ENCODE measurements at places on chromosomes 16 and 17. TPM values are rescaled to one million over a fixed set of nuclear protein-coding genes. Genes with fewer than 3 reads are reported as not detected.

The ERN2 gene
- total RNA-seq = not detected

The SCPEP1 gene
- total RNA-seq = 32.1 TPM

The EZH1 gene
- 35.6 TPM for total RNA-seq

The CUEDC1 gene
- total RNA-seq = 24.8 TPM

The ACSM5 gene
- total RNA-seq = not detected

The DNASE1L2 gene
- 1.3 TPM for total RNA-seq

The BCL6B gene
- 14.9 TPM for total RNA-seq

The ZNF423 gene
- 22.5 TPM for total RNA-seq

The ATP1B2 gene
- total RNA-seq = 0.92 TPM

The ALDH3A1 gene
- 17.1 TPM for total RNA-seq

The LLGL2 gene
- 19.9 TPM for total RNA-seq

The OR3A3 gene
- not detected for total RNA-seq

The C1QL1 gene
- 1.2 TPM for total RNA-seq

The IQCK gene
- total RNA-seq = 19.4 TPM

The ABCC12 gene
- total RNA-seq = not detected

Data from tongue (tissue), 3 donors.